Stimulated activated CD8-positive, alpha-beta memory T cell treated with anti-CD3 and anti-CD28 coated beads, Interleukin-4, amount 100 ng/mL, for 1 hour (primary cell): ENCODE measurements at places on chromosomes 6 and 20.

DNA sequence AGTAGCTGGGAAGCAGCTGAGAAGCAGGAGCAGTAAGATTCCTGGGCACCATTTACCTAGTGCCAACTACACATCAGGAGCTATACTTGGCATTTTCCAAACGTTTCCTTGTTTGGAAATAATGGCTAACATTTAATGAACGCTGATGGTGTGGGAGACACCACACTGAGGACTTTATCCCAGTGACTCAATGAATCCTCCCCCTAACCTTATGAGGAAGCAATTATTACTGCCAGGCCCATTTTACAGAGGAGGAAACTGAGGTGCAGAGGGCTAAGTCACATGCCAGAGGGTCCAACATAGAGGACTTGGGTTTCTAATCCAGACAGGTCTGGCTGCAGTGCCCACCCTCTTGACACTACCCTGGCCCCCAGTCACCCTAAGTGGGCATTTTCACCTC, 6.1 kb downstream of the PTGIS start:
- DNase-seq: no peak

GRCh38 chr20:11697055-11697454, 220.6 kb upstream of the BTBD3 start:
- DNase-seq: no peak

DNA sequence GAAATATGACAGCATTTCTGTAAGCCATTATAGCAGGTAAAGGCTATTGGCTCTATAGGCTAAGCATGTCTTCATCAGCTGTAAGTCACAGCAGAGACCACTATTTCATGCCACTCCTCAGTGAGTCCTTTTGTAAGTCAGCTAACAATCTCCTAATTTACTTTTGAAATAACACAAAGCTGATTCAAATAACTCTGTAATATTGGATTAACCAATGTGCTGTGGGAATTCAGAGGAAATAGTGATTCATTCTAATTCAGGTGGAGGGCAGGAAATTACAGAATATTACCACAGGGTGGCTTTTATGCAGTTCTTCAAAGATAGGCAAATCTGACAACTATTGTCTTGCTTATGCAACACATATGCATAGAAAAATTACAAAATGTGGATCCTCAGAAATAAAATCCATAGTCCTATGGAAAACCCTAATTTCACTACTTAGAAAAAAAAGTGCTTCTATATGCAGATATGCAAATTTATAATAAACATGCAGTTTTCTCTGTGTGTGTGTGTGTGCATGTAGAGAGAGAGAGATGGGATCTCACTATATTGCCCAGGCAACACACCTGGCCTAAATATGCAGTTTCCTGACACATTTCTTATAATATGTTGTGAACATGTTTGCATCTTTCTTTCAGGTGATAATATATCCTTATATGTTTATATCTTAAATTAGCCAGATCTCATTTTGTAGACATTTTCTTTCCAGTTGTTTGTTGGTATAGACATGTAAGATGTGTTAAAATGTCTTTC, 4.8 kb upstream of the SMIM28 start:
- DNase-seq: no peak

DNA sequence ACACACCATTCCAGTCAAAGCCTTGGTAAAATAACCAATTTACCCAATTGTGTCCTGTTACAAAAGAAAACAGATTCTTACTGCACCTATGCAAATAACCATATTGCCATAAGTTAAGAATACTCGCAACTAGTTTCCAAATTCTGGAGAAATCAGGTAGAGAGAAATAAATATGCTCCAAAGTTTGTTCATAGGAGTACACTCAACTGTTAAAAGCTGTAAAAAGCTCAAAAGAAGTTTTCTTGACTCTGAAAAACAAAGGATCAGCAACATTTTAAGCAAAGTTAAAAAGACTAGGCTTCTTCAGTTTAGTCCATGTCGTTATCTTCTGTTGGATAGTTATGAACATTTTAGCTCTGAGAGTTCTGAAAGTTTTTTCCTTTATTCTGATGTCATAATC, 48.0 kb downstream of the CEP85L start:
- DNase-seq: no peak
